ENCODE measurements at places on chromosomes 7 and 10.

GRCh38 chr7:98488167-98488566, 87.3 kb upstream of the BAIAP2L1 start:
- no peak for DNase-seq

DNA sequence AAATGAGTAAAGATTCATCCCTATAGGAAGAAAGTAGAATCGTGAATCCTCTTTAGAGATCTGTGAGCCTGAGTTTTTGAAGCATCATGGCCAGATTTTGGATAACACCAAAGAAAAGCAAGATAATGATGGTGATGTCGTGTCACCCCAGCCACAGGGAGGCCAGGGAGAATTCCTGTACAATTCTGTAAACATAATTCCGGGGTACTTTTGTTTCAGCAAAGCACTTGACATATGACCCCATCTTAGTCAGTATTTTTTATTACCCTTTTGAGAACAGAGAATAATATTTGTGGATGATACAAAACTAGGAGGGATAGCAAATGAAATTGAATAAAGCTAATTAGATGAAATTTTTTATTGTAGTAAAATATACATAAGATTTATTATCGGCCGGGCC, 33.8 kb downstream of the NACAD start:
- DNase-seq, result no peak

DNA sequence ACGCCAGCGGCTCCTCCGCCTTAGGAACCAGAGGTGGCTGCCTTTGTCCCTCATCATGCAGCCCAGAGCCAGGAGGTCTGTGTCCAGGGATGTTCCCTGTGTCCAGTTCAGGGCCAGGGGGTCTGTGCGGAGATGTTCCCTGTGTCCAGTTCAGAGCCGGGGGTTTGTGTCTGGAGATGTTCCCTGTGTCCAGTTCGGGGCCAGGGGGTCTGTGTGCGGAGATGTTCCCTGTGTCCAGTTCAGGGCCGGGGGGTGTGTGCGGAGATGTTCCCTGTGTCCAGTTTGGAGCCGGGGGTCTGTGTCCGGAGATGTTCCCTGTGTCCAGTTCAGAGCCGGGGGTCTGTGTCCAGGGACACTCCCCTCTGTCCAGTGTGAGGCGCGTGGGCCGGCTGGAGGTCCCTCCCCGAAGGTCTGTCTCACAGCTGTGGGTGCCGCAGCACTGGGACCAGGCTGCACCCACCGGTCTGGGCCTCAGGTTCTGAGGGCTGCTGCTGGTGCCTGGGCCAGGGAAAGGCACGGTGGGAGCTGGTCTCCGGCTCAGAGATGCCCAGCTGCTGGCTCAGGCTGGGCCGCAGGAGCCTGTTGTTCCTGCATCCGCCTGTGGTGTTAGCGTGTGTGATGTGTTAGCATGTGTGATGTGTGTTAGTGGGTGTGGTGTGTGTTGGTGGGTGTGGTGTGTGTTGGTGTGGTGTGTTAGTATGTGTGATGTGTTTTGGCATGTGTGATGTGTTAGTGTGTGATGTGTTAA, 67.9 kb upstream of the CFAP46 start:
- DNase-seq, result no peak

GRCh38 chr10:13078912-13079775, 20.8 kb upstream of the OPTN start:
- DNase-seq, result no peak

GRCh38 chr10:11483201-11484148, 128.0 kb downstream of the USP6NL start:
- peak; percentile 2 for DNase-seq

- no peak for DNase-seq
Observed at GRCh38 chr10:107425931-107426553, 261.5 kb upstream of the SORCS1 start.

GRCh38 chr7:73565675-73566340, 8.3 kb upstream of the BCL7B start:
- DNase-seq, result peak; percentile 44

DNA sequence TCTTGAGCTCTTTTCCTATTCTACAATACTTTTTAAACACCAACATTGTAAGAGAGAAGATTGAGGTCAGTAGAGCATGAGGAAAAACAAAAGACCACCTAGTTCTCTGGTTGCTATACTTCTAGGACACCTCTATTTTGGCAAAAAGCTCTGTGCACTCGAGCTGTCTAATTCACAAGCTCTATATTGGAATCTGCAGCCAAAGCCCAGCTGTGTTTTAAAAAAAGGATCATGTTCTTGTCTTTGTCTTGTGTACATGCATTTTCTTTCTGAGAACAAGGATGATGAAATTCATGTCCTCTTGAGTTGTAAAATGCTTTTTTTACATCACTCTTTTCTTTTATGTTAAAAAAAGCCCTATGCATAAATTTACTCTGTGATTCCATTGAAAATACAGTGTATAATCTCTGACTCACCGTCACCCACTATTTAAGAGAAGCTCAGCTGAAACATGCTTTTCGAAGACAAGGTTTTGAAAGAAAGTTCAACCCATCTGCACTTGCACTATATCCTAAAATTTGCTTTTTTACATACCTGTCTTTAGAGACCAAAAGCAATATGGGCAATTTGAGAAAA, 215.5 kb upstream of the VSTM2A start:
- no peak for DNase-seq

DNA sequence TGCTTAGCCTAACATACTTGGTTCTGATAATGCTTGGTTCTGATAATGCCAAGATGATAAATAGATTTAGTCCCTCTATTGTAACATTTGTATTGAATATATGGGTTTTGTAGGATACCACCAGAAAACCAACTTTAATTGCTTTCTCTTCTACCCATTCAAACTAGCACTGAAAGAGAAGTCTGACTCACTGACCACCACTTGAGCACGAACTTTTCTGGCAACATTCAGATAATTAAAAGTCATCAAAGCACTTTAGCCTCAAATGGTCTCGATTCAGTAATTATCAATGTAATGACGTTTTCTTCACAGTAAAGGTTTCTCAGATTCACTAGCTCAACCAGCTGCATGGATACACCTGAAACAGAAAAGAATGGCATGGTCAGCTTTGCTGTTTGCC, 63.0 kb downstream of the HDAC9 start:
- DNase-seq, result no peak

GRCh38 chr7:95658676-95659075, 62.4 kb upstream of the PDK4 start:
- DNase-seq, result no peak

DNA sequence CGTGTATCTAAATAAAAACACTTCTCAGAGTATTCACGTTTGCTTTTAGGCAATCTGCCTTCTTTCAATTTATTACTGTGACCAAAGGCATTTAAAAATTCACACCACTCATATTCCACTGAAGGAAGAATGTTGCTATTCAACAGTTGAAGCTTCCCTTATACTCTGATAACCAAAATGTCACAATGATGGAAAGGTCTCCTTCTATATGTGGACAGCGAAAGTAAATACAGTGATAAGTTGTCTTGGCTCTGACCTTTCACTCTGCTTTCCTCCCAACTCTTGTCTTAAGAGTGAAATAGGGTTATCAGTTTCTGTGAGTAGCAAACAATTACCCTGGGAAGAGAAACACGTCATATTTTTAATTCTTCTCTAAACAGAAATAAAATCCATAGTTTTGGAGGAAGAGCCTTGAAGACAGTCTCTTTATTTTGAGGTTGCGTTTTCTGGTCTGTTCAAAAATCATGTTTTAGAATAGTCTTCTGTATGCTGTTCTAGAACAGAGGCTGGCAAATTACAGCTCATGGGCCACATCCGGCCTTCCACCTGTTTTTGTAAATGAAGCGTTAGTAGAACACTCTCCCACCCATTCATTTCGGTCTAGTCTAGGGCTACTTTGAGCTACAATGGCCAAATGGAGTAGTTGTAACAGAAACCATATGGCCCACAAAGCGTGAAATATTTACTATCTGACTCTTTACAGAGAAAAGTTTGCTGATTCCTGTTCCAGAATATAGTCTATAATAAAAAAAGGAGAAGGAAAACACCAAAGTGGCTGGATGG, 41.3 kb downstream of the ETV1 start:
- no peak for DNase-seq

- DNase-seq, result no peak
Observed at GRCh38 chr10:119940487-119940886, 48.0 kb downstream of the SEC23IP start.

GRCh38 chr10:49373361-49373760, 22.5 kb downstream of the DRGX start:
- DNase-seq, result peak; percentile 56

DNA sequence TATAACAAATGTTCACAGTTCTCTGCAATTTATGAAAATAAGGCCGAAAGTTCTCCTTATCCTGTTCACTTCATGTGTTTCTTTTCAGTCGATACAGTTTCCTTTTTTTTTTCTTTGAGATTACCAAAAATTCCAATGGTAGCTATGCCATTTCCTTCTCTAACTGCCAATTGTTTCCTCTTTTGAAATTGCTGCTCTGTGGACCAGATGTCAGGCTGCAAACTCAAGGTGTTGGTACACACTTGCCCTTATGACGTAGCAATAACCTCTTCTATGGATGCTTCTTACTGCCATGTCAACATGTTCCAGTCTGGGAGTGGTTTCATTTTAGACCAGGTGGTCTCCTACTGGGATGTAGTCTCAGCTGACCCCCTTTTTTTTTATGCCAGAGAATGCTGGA, 52.9 kb downstream of the CASD1 start:
- DNase-seq, result no peak

- DNase-seq, result no peak
Observed at GRCh38 chr7:144941127-144941526, 105.3 kb upstream of the TPK1 start.

DNA sequence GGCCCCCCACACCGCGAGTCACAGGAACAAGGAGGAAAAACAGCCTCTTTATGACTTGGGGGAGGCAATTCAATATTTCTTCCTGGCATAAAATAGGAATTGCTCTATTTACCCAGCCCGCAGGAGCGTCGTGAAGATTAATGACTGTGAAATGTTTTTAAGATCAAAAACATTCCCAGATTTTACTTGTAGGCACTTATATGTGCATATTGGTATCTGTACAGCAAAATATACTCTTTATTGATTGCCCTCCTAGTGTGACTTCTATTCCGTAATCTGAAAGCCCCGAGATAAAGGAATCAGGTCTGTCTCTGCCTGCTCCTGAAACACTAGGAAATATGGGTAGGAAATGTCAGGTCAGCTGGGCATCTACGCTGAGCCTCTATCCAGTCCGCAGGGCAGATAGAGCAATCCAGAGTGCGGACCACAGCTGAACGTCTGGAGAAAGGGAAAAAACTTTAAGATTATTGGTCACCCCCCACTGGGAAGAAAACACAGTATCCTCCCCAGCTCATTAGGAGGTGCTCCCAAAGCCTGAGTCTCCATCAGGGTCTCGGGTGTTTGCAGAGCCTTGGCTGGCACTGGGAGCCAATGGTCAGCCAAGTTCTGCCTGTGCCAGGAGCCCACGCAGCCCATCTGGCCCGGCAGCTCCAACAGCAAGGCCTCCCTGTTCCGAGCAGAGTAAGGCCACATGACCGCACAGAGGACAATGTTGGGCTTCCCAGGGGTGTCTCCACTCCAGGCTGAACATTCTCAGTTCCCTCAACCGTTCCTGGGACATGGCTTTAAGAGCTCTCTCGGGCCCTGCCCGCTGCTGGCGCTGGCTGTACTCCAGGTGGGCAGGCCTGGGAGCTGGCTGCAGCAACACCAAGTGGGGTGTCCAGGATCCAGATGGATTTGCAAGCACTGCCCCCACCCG, 7.7 kb downstream of the CTBP2 start:
- no peak for DNase-seq

GRCh38 chr10:72050873-72051272, 37.5 kb downstream of the SPOCK2 start:
- no peak for DNase-seq

GRCh38 chr10:133204226-133205015, 25.6 kb upstream of the UTF1 start:
- no peak for DNase-seq

DNA sequence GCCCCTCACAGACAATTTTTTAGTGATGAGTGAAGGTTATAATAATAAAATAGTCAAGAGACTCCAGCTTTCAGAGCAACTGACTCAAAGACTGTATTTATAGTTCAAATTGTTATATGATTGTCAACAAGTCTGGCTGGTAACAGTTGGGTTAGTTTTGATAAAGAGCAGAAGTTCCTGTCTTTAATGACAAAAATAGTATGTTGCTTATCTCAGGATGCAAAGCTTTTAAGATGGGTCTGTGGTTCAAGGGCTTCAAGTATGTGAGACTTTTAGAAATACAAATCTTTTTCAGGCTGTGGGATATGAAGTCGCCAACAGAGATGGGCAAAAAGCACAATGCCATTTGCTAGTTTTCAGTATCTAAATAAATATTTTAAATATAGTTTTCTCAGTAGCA, 118.4 kb downstream of the ABCA13 start:
- no peak for DNase-seq

- no peak for DNase-seq
Observed at GRCh38 chr7:134313543-134313942, 3.2 kb downstream of the SLC35B4 start.

- DNase-seq, result no peak
Observed at GRCh38 chr10:34764472-34764946, 50.6 kb downstream of the PARD3 start.

DNA sequence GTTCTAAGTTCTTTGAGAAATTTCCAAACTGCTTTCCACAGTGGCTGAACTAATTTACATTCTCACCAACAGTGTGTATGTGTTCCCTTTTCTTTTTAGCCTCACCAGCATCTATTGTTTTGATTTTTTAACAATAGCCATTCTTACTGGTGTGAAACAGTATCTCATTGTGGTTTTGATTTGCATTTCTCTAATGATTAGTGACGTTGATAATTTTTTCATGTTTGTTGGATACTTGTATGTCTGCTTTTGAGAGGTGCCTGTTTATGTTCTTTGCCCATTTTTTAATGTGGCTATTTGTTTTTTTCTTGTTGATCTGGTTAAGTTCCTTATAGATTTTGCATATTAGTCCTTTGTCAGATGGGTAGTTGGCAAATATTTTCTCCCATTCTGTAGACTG, 191.4 kb downstream of the AGMO start:
- DNase-seq, result no peak

- no peak for DNase-seq
Observed at GRCh38 chr7:146131701-146132100, 15.1 kb downstream of the CNTNAP2 start.

GRCh38 chr10:58992830-58993460, 183.5 kb upstream of the PHYHIPL start:
- DNase-seq, result no peak

DNA sequence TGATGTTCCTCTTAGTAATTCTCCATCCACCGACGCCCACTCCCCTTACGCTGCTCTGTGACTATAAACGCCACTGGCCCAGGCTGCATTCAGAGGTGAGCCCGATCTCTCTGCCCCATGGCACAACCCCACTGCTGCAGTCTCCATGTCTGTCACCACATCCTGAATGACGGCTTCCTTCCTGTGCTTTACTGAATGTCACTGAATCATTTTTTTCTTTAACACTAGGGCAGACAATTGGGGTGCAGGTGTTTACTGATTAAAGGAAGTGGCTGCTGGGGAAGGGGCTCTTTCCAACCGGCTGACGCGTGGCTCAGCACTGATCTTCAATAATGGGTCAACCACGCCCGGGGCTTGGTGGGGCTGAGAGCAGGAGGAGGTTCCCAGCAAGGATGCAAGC, 208.3 kb downstream of the USP6NL start:
- peak; percentile 23 for DNase-seq

All from NB4 (cell line).